ENCODE measurements at places on chromosomes 7 and 10.

GRCh38 chr10:123272171-123272570 is 118.0 kb downstream of the BUB3 start:
- DNase-seq: no peak

GRCh38 chr7:155665957-155666287 is 21.5 kb downstream of the RBM33 start:
- DNase-seq: no peak

- no peak for DNase-seq
These were observed 230.9 kb downstream of the CAMK1D start for GRCh38 chr10:12579954-12580858.

GRCh38 chr10:77492368-77492994 is 145.1 kb downstream of the KCNMA1 start:
- no peak for DNase-seq

DNA sequence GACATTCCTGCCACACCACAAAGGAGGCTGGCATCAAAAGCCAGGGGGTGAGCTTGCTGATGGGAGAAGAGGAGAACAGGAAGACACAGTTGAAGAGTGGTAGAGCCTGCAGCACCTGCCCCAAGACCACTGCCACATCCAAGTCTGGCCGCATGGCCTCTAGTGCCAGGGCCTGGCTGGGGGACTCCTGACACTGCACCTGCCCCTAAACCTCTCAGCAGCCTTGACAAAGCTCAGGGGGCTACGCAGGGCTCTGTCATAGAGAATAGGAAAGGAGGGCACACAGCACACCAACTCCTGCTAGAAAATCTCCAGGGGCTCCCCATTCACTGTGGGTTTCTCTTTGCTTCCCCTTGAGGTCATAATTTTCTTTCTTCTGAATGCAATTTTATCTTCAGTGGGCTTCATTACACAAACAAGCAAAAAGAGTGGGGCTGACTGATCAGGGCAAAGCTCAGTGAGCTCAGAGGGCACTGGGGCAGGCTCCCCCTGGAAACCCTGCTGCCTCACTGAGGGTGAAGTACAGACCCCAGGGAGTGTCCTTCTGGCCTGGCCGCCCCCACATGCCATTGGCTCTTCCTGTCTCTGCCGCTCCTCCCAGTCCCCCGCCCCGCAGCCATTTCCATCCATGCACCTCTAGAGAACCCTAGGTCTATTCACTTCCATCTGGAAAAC is 37.2 kb downstream of the VOPP1 start:
- DNase-seq: no peak

DNA sequence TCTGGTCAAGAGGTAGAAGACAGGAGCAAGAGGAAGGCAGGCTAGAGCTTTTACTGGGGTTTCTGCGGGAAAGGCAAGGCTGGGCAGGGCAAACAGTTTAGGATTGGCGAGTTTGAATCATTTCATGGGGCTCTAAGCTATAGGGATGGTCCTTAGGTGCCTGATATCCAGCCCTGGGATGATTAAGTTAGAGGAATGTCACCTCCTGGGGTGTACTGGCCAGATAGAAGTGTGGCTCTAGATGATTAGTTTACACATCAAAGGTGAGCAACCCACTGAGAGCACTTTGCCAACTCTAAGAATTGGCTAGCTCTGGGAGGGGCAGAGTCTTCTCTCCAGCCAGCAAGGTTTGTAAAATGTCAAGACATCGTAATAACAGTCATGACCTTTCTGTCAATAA is 52.4 kb downstream of the ZNF365 start:
- DNase-seq: no peak

GRCh38 chr7:131067220-131067619 is 260.5 kb upstream of the MKLN1 start:
- no peak for DNase-seq

- DNase-seq: no peak
These were observed 15.8 kb upstream of the PAPSS2 start for GRCh38 chr10:87643920-87644319.

- no peak for DNase-seq
These were observed 42.7 kb downstream of the VWDE start for GRCh38 chr7:12360948-12361347.

DNA sequence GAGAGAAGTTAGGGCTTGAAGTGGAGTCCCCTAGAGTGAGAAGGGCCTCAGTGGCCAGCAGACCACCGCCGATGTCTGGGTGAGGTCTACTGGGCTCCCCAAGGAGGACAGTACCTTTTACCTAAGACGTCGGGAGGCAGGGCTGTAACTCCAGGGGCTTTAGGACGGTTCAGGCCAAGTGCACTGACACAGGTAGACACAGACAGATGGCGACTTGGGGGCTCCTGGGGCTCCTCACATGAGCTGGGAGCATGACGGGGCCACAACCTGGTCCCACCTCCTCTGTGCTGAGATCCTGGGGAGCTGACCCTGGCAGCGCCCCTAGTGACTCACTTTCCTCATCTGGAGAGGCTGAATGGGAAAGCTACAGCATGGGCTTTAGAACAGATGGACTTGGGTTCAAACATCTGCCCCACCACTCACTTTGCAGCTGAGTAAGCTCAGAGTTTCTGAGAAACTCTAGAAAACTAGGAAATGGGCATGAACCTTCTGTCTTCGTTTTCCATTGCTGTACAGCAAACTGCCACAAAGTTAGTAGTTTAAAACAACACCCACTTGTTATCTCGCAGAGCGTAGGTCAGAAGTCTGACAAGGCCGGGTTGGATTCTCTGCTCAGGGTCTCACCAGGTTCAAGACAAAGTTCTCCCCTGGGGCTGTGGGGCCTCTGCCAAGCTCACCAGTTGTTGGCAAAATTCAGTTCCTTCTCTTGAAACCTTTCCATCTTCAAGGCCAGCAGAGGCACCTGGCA is 4.7 kb upstream of the COMTD1 start:
- no peak for DNase-seq

DNA sequence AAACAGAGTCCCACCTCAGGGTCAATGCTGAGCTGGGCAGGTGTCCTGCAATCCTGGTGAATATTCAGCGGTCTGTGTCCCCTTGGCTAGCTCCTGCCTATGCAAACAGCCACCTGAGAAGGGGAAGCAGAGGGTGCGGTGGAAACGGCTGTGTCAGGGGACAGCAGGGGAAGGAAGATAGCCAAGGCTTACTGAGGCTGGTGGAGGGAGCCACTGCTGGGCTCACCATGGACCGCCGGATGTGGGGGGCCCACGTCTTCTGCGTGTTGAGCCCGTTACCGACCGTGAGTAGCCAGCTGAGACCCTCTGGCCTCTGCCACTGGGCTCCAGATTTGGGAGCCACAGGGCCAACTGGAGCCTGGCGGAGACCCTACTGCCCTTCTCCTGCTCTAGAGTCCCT is at the start of gene GHRHR:
TSS of gene GHRHR (plus strand) at position 112 of the 400 bp plus-strand sequence. CDS start at position 228, 116 bp downstream.
- DNase-seq: no peak

DNA sequence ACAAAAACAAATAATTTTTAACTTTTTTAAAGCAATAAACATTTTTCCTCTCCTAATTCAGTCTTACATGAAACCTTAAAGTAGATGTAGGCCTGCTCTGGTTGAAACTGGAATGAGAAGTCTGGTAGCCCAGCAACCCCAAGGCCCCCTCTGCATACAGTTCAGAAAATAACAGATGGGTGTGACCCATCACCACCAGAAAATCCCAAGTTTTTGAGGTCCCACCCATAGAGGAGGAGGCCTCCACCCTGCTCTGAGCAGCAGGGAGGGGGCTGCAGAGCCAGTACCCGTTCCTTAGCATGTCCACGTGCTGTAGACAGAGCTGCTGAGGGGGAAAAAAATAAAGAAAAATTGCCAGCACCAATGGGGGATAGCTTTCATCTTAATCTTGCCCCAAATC is 122.7 kb downstream of the WNT2 start:
- DNase-seq: no peak

- no peak for DNase-seq
These were observed 105.3 kb downstream of the PTPN20 start for GRCh38 chr10:47016564-47016963.

DNA sequence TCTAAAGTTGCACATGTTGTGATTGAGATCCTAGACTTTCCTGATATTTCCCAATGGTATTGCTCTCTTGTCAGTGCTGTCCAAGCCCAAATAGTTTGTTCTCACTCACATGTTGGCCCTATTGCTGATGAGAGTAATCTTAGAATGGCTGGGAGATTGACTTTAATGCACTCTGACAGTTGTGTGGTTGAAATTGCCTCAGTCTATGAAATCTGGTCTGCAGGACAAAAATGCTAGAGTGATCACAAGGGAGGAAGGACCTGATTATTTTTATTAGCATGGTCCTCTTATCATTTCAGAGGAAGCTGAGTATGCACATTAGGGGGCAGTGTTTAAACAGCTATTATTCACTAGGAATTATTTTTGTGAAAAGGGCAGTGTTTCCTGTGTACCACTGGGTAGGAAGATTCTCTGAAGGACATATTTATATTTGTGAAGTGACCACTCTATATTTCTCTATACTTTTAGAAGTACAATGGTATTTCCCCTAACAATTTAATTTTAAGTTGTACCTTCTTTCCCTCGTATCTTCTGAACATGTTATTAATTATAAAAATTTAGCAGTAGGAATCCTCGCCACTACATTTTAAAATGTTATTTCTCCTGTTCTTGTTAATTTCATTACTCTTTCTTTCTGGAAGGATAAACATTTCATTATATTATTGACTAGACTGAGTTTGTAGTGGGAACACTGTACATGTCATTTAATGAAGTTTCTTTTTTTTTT is 64.4 kb downstream of the SUGCT start:
- DNase-seq: no peak

DNA sequence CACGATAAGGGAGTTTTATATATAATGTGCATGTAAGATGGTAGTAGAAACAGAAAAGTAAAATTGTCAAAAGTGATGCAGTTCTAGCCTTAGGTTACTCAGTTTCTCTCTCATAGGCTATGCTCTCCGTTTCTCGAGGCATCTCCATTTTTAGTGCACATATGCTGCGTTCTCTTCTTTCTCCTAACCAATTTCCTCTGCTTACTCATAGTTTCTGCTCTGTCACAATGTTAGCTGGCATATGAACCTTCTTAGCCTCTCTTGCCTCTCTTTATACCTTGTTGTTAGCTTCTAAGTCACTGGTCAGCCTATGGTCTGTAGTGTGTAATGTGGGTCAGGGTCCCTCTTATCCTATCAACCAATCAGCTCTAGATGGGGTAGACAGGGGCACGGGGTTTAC is 280.6 kb upstream of the ETV1 start:
- DNase-seq: no peak

DNA sequence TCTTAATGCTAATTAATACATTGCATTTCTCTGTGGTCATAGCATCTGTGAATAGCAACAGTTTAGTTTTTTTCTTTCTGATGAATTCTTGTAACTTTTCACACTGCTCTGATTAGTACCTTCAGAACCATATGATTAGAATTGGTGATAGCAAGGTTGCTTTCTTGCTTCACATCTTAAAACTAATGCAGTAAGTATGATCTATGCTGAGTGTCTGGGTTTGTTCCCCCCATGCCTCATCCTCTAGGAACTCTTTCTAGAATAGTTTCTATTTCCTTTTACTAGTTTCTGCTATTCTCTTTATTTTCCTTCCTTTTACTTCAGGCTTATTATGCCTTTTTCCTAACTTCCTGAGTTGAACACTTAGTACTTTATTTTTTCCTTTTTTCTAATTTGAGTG is 32.4 kb downstream of the TES start:
- no peak for DNase-seq

GRCh38 chr10:109902992-109903947 is 20.0 kb downstream of the XPNPEP1 start:
- DNase-seq: peak; percentile 44

- peak; percentile 42 for DNase-seq
These were observed 26.0 kb downstream of the PRSS2 start for GRCh38 chr7:142796501-142797390.

- no peak for DNase-seq
These were observed 1.6 kb downstream of the PANK1 start for GRCh38 chr10:89643431-89643811.

DNA sequence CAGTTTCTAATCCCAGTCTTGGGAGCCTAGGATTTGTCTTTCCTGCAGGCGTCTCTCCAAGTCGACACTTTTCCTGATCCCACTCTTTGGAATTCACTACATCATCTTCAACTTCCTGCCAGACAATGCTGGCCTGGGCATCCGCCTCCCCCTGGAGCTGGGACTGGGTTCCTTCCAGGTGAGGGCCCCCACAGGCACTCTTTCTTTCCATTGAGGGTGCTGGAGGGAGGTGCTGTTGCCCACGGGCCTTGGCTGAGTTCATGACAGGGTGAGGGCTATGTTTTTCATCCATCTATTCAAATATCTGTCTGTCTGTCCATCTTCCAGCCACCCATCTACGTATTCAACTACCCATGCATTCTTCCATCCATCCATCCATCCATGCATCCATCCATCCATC is 12.6 kb downstream of the GHRHR start:
- no peak for DNase-seq

DNA sequence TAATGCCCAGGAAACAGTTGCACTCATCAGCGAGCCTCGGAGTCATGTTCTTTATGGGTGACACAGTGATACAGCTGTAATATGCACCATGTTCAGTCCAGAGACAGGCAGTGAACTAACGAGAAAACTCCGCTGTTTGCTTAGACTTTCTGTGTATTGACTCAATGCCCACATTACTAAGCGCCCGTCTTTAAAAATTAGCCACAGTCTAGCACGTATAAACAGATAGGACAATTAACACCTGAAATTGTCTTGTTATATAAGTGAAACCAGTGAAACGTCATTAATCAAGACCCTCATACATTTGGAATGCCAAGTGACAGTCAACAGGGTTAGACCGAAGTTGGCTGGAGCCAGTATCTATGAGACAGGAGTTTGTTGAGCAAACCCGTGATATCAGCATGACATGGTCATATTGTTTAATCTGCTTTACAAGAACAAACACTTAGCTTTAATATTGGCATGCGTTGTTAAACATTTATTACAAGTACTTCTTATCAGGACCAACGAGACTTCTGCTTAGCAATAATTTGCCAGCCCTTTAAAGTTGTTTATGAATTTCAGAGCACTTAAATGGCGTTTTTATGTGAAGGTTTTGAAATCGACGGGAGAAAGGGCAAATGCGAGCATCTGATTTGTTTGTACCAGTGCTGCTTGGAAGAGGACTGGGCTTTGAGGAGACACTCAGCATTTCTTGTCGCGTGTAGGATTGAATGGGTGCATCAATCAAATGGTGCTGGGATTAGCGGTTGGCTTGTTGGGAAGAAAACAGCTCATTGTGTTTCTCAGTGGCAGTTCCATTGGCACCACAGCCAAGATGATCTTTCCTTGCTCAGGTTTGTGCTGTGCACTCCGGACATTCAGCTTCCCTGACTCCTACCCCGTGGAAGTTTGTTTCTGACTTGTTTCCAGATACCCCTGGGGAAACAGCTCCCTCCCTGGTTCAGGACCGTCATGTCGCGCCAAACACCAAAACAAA is 56.3 kb downstream of the CAMK1D start:
- DNase-seq: no peak

- no peak for DNase-seq
These were observed 68.5 kb downstream of the CTBP2 start for GRCh38 chr10:125091891-125092290.

GRCh38 chr7:44380189-44380830 is 54.9 kb upstream of the CAMK2B start:
- no peak for DNase-seq

DNA sequence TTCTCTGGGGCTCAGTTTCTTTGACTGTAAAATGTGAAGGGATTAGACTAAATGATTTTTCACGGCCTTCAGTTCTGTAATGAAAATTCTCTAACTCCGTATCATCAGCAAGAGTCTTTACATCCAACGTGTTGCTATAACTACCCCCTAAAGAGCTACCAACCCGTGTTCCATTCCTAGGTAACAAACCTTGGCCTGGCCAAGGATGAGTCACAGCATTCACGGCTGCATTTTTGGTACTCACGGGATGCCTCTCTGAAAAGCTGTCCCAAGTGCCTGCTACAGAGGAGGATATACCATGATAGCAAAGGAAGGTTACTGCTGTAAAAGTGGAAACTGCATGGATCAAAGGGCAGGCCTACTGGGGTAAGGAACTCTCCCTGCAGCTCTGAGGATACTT is 5.9 kb downstream of the LRRC4 start:
- no peak for DNase-seq

Measured in activated naive CD4-positive, alpha-beta T cell treated with anti-CD3 and anti-CD28 coated beads, Interleukin-2, amount 10 ng/mL, durations not matched to agents 7 days and 5 days (primary cell).